Hepatocyte (in vitro differentiated cells): ENCODE measurements at places on chromosomes 5 and 9.

GRCh38 chr5:140109759-140110645 lies 3.9 kb upstream of the PURA start:
- DNase-seq, result no peak

DNA sequence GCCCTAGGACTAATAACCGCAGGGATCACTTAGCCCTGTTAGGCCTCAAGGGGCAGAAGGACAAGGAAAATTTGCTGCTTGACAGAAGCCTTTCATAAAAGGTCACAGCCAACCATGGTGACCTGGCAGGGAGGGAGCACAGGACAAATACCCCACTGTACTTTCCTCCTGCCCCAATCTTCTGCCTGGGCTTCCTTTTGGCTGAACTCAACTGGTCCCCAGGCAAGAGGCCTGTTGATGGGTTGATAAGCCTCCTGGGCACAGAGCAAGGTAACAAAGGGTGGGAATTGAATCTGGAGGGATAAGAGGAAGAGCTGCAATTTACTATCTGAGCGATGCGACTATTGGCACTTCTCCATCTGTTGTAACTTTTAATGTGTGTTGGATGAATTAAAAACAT lies 392.9 kb downstream of the RASEF start:
- no peak for DNase-seq

GRCh38 chr5:52751137-52751536 lies 36.6 kb upstream of the ITGA1 start:
- no peak for DNase-seq

- no peak for DNase-seq
Observed at GRCh38 chr9:8872802-8873201, 1073.2 kb upstream of the DMAC1 start.

DNA sequence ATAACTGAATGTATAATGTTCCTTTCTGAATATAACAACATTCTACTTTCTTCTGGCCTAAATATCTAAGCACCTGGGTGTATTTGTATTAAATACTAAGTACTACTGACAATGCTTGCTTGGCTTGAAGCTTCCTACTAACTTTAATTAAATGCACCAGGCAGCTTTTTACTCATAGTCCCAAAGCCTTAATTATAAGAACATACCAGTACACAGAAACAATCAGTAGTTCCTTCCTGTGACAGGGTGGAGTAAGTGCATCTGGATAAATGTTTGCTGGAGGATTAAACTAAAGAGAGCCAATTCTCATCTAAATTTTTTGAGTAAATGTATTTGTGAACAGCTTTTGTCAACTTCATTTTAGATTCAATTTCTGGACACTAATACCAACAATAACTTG lies 558.6 kb upstream of the SEMA6A start:
- DNase-seq, result no peak
